ENCODE measurements at places on chromosomes 6 and 20. TPM values are rescaled to one million over a fixed set of nuclear protein-coding genes. Genes with fewer than 3 reads are reported as not detected.

- DNase-seq: no peak
Measured at GRCh38 chr6:37168811-37169495, 999 bp upstream of the PIM1 start.

- no peak for DNase-seq
Measured at GRCh38 chr6:31697555-31697954, 5.6 kb downstream of the ABHD16A start.

GRCh38 chr6:72740135-72740534 lies 118.3 kb downstream of the KCNQ5 start:
- no peak for DNase-seq

DNA sequence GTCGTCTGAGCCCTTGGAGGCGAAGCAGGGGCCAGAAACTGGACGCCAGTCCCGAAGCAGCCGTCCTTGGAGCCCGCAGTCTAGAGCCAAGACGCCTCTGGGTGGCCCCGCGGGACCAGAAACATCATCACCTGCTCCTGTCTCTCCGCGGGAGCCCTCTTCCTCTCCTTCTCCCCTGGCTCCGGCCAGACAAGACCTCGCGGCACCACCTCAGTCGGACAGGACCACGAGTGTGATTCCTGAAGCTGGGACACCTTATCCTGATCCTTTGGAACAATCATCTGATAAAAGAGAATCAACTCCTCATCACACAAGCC lies 416 bp downstream of the RSPH4A start:
- peak; percentile 57 for DNase-seq

DNA sequence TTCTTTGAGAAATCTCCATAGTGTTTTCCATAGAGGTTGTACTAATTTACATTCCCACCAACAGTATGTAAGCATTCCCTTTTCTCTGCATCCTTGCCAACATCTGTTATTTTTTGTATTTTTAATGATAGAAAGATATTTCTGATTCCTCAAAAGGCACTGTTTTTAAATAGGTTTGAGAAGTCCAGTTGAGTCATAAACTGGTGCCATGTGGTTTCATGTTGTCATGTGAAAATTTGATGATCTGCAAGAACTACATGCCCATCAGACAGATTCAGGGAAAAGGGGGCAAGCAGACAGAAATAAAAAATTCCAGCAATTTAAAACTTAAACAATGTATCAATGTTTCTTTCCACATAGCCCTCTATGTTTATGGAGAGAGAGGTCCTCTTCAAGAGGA lies 227.5 kb downstream of the KCNQ5 start:
- no peak for DNase-seq

GRCh38 chr6:35501784-35502183 lies 4.9 kb upstream of the TEAD3 start:
- no peak for DNase-seq

GRCh38 chr20:35625584-35626385 lies 10.2 kb downstream of the SPAG4 start:
- no peak for DNase-seq

DNA sequence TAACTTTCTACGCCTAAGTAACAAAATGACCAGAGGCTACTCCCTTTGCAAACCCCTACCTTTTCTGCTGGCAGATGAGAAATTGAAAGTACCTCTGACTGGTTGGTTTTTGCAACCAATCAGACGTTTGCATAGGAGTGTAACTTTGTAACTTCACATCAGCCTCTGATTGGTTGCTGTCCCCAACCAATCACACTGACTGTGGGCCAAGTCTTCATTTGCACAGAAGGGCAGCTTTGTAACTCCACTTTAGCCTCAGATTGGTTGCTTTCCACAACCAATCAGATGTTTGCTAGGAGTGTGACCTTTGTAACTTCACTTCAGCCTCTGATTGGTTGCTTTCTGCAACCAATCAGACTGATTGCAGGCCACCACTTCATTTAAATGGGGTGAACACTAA lies 89.1 kb downstream of the ME1 start:
- DNase-seq: no peak

- DNase-seq: peak; percentile 35
Measured at GRCh38 chr20:45970646-45971424, 1.2 kb downstream of the ZNF335 start.

Gene NPEPL1
- polyA plus RNA-seq: 18.4 TPM

Gene PTGIS
- 4.1 TPM for polyA plus RNA-seq

Gene CDSN
- not detected for polyA plus RNA-seq

Gene WFDC12
- not detected for polyA plus RNA-seq

Gene CST3
- 394 TPM for polyA plus RNA-seq

Gene ARMH2
- polyA plus RNA-seq: not detected

Gene FOXA2
- polyA plus RNA-seq: 0.26 TPM
